CD4-positive, alpha-beta T cell treated with Interleukin-21 for 1 hour (primary cell): ENCODE measurements at places on chromosomes 4 and X.

DNA sequence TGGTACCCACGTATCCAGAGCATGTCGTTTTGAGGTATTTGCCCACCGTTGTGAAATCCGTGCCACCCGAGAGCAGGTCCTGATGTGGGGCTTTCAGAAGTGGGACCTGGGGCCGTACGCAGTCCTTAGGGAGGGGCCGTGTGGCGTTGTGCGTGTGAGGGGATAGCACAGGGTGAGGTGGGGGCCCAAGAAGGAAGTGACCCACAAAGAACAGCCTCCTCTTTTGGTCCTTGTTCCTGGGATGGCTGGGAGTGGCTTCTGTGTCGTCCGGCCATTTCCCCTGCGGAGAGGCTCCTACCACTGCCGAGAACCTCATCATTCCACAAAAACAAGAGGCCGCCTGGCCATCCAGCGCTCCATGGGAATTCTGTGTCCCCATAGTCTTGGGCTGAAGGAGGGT lies 17.0 kb upstream of the MSANTD1 start:
- no peak for DNase-seq

DNA sequence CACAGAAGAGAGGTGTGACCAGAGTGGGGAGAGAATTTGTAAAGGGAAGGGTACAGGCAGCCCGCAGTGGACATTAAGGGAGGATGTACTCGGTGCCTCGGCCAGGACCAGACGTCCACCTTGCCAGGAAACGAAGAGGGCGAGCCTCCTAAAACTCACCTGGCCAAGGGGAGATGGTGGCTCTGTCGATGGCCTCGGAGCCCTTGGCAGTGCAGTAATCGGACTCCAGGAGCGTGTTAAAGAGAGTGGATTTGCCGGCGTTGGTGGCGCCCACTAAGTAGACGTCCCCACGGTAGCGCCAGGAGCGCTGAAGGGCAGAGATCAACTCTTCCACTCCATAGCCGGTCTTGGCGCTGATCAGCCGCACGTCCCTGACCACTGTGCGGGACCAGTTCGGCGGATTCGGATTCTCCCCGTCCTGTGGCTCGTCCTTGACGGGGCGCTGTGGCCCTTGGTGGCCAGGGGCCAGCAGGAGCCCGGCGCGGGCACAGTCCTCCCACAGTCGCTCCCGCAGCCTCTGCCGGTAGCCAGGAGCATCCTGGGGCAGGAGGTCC lies 1.0 kb downstream of the NOA1 start:
- DNase-seq = no peak

- no peak for DNase-seq
Observed at GRCh38 chr4:168410681-168411080, 69.6 kb downstream of the DDX60L start.

- no peak for DNase-seq
Observed at GRCh38 chrX:106927700-106928099, 7.5 kb downstream of the CLDN2 start.

GRCh38 chrX:136519069-136519468 lies 12.9 kb upstream of the VGLL1 start:
- DNase-seq = no peak

- DNase-seq = no peak
Observed at GRCh38 chr4:112251019-112251643, 19.5 kb downstream of the AP1AR start.

GRCh38 chr4:79334341-79334740 lies 8.5 kb upstream of the NAA11 start:
- DNase-seq = no peak

- DNase-seq = no peak
Observed at GRCh38 chr4:33518856-33519255, 2725.5 kb downstream of the ARAP2 start.

GRCh38 chrX:9378980-9379696 lies 85.7 kb upstream of the TBL1X start:
- no peak for DNase-seq

GRCh38 chr4:93731456-93731855 lies 97.1 kb upstream of the ATOH1 start:
- DNase-seq = no peak

- no peak for DNase-seq
Observed at GRCh38 chrX:140672840-140673731, 36.5 kb upstream of the LINC00632 start.

DNA sequence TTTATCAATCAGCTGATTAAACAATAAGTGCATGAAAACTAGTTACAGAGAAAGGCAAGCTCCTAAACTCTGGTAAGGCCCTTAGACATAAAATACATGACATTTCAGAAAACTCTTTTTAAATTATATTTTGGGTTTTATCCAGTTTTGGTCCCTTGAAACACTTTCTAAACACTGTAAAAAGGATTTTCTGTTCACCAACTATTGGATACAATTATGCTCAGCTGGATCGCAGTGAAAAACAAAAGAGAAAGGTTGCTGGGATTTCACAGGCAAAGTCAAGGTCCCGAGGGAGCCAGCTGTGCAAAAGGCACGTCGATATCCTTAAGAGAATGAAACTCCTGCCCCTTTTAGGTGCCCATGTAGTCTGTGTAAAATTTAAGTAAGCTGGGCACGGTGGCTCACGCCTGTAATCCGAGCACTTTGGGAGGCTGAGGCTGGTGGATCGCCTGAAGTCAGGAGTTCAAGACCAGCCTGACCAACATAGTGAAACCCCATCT lies 1018.4 kb upstream of the INTU start:
- no peak for DNase-seq

DNA sequence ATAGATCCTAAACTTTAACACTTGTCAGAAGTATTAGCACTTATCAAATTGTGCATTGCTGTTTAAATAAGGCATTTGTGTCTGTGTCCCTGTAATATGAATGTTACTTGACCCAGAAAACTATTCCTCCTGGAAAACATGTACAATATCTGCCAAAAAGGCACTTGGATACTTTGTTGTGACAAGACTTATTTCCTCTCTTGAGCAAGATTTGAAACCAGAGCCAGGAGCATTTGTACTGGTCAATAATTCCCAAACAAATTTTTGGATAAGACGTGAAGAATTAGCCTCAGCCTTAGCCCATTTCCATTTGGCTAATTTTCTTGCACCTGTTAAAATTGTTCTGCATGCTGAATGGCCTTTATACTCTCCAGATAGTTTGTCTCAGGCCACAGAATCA lies 176.3 kb upstream of the GK2 start:
- no peak for DNase-seq

DNA sequence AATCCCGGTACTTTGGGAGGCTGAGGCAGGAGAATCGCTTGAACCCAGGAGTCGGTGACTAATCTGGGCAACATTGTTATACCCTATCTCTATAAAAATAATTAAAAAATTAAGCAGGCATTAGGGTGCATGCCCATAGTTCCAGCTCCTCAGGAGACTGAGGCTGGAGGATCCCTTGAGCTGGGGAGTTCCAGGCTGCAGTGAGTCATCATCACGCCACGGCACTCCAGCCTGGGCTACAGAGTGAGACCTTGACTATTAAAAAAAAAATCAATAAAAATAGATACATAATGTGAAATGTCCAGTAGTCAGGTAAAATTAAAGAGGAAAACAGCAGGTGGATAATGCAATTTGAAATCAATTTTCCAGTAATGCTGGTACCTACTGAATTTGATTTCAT lies 14.6 kb downstream of the ADGRL3 start:
- DNase-seq = no peak

DNA sequence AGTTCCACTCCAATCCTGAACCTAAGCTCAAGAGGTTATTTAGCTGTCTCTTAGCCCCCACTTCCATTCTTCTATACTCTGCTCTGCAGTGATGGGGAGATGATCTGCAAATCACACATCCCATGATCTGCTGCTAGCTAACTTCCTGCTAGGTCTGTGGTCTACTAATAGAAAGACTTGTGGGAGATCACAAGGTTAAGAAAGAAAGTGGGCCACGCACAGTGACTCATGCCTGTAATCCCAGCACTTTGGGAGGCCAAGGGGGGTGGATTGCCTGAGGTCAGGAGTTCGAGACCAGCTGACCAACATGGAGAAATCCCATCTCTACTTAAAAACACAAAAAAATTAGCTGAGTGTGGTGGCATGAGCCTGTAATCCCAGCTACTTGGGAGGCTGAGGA lies 471.1 kb upstream of the NWD2 start:
- DNase-seq = no peak

DNA sequence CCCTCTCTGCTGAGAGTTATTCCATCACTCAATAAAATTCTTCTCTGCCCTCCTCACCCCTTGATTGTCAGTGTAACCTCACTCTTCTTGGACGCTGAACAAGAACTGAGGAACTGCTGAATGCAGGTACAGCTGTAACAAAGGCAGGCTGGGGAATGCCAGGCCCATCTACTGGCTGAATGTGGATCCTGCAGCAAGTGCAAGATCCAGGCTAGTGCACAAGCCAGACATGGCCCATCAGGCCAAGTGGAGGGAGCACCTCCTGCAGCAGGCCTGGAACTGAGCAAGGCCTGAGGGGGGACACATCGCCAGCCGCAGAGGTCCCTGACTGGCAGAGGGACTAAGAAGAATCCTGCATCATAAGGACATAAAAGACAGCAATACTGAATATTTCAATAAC lies 411.8 kb upstream of the PCDH10 start:
- no peak for DNase-seq

GRCh38 chr4:141684785-141685184 lies 48.4 kb downstream of the IL15 start:
- DNase-seq = no peak

DNA sequence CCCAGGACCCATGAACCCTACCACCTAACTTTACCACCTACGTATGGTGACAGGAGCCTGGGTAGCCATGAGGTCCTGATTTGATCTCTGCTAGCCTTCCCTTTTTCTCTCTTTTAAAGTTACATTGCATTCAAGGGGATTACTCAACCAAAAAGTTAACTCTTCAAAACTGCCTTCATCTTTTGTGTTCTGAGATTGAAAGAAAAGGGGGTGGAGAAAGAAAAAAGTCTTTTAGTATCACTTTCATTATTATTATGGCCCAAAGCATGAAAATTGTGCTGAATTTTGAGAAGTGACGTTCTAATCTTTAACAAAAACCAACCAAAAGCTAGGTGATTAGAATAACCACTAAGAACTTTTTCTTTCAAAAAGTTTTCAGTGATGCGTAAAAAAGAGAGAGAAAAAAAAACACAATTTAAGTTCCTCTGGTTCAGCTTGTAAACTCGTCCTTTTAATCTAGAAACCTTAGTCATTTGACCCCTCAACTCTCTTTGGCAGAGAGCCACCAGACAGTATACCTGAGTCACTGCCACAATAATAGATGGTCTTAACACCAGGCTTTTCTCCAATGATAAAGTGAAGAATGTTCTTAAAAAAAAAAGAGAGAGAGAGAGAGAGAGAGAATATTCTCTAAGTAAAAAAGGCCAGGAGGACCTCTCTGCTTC lies 347.4 kb upstream of the FGF13 start:
- no peak for DNase-seq

DNA sequence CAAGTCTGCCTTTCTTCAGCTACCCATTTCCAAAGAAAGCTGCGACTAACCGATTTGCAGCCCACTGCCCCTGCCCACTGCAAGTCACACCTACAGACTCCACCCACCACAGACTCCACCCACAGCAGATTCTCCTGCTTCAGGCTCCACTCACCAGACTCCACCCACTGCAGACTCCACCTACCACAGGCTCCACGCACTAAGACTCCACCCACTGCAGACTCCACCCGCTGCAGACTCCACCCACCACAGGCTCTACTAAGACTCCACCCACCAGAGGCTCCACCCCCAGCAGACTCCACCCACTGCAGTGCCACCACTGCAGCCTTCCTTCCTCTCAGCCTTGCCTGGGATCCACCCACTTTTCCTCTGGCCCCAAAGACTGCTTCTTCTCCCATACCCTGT lies 41.3 kb downstream of the ABLIM2 start:
- DNase-seq = peak; percentile 29

- DNase-seq = no peak
Observed at GRCh38 chr4:107065201-107065600, 29.1 kb upstream of the DKK2 start.

GRCh38 chr4:109166586-109166985 lies 135.9 kb downstream of the COL25A1 start:
- no peak for DNase-seq

DNA sequence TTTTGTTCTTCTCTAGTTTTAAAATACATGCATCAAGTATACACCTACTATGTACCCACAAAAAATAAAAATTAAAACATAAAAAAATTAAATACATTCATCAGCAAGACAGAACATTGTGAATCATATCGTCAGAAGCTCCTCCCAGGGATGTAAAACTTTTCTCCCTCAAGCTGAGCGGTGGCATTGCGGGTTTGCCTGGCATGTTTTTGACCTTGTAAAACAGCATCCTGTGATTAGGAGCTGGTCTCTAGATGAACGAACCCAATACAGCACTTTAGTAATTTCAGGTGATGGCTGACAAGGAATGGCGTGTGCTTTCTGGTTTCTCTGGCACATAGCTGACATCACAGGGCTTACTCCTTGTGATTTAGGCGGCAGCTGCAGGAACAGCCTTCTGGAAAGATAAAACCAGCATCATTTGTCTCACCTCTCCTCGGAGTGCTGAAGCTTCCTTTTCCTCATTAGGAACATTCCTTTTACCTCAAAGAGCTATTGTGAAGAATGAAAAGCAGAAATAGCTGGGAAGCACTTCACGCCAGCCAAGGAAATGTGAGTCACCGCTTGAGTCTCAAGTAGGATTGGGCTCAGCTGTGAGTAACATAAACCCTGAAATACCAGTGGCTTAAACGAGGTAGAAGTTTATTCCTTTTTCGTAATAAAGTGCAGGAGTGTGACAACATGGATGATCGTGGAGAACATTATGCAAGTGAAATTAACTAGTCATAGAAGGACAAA lies 44.3 kb downstream of the NYX start:
- DNase-seq = no peak

DNA sequence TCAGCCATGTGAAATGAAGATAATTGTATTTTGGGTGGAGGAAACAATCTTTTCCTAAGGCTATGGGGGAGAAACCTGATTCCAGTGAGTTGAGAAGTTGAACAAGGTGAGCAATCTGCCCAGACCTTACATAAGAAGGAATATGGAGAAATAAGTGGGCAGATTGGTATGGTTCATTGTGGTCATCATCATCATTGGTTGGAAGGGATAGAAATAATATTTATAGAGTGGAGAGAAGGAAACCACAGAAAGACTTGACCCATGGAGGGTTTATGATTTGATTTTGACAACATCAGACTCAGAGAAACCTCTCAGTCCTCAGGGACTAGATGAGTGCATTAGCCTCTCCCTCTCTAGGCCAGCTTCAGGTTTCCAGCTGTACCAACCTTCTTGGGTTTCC lies 177.9 kb upstream of the NEIL3 start:
- no peak for DNase-seq

GRCh38 chrX:49858341-49858740 lies 20.9 kb upstream of the USP27X start:
- no peak for DNase-seq

DNA sequence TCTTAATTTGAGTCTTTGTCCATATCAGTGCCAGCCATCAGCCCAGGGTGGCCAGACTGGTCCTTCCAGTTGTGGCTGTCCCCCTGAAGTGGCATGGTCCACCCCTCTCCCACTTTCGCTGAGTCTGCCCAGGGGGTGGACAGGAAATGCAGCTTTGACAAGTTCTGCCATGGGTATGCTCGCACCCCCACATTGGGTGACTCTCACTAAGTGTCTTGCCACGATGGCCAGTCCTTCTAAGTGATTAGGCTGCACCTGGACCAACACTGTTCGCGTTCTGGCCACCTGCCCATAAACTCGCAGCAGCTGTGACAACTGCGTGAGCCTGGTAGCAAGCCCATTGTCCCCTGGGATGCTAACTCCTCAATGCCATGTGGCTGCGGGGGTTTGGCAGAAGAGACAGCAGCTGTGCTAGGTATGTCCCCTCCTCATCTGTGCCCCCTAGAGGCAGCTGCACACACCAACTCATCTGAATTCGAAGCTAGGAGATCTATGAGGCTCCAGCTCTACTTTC lies 10.0 kb upstream of the LNX1 start:
- no peak for DNase-seq
